Activated CD4-positive, alpha-beta memory T cell treated with anti-CD3 and anti-CD28 coated beads for 36 hours (primary cell): ENCODE measurements at places on chromosomes 7 and 10. TPM values are rescaled to one million over a fixed set of nuclear protein-coding genes. Genes with fewer than 3 reads are reported as not detected.

PDE1C gene
- not detected for total RNA-seq

KCNMA1 gene
- total RNA-seq, result not detected

GRCh38 chr10:48896756-48897440, 42.7 kb downstream of the LRRC18 start:
- no peak for DNase-seq

GRCh38 chr7:18461785-18462467, 33.6 kb upstream of the HDAC9 start:
- DNase-seq, result no peak

DNA sequence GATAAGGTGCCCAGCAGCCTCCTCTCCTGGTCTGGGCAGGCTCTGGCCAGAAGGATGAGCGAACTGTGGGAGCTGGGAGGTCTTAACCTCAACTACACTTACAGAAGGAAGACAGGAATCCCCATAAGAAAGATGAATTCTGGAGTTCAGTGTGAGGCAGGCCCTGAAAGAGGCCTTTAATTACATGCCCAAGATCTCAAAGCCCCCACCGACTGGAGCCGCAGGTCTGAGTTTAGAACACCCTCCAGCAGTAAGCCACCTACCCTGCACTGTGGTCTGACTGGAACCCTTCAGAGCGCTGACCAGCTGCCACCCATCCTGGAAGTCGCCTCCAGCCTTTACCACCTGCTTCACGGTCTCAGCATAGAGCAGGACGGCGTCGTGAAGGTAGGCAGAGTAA, 28.2 kb upstream of the ACSL5 start:
- DNase-seq, result no peak

HECTD2 gene
- total RNA-seq, result 4.0 TPM

CALML5 gene
- total RNA-seq, result not detected

DNA sequence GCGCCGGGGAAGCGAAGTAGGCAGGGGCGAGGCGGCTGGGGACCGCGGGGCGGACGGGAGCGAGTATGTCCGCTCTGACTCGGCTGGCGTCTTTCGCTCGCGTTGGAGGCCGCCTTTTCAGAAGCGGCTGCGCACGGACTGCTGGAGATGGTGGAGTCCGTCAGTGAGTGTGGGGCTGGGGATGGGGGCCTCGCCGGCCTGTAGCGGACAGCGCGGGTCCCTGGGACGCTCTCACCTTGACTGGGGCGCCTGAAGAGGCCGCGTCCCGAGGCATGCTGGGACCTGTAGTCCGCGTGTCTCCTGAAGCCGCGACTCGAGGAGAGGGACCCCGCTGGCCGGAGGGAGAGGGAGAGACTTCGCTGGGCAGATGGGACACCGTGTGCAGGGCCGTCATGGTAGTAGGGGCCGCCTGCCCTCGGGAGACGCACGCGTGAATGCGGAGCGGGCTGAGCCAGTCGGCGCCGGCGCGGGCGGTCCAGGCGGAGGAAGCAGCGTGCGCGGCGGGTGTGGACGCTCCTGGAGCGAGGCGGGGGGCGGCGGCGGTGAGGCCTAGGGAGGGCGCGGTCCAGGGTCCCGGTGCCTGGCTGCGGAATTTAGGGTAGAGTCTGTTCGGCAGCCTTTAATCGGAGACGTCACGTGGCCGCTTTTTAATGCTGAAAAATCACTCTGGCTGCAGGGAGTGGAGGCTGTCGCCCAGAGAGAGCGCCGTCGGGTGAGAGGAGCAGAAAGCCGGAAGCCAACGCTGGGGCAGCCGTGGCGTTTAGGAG, at the start of gene NDUFB2:
TSS of gene NDUFB2 (plus strand) at position 29 of the 767 bp plus-strand sequence. CDS start at position 66, 37 bp downstream.
- peak; percentile 80 for DNase-seq

DNA sequence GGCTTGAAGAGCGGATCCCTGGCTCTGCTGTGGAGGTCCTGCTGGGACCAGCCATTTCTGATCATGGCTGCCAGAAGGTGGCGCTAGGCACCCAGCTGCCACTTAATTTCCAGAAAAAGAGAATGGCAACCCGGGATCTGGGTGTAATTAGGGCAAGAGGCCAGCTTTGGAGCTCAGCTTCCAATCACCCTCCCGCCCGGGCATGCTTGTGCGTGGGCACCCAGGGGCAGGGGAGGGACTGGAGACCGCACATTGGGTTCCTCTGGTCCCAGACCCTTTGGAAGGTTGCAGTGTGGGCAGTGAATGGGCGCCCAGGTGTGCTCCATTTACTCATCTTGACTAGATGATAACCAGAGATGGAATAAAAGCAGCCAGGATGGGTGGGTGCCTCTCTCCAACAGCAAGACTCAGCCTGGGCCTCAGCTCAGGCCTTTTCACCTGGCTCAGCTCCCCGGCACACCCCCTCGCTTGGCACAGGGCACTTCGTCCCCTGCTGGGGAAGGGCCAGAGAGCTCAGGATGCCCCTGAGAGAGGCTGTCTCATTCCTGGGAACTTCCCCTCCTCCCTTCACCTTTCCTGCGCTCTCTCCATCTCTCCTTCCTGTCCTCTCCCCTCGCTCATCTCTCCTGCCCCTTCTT, 14.7 kb downstream of the FAM241B start:
- peak; percentile 62 for DNase-seq

- DNase-seq, result no peak
These were observed 34.7 kb downstream of the NET1 start for GRCh38 chr10:5447056-5447455.

CHST15 gene
- total RNA-seq, result 0.05 TPM

DNA sequence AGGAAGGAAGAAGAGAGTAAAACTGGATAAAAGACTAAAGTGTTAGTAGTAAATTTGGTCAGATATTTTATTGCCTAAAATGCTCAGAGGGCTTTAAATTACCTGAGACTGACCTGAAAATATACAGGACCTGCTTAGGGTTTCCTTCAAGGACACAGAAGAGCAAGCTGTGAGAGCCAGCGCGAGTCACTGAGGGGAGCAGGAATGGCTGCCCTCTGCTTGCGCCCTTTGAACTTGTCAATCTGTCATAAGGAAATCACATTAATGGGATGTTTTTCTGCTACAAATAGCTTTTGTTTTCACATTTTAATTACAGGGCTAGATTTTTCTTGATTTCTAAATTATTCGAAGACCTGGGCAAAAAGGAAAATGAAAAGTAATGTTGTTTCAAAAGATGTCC, 26.9 kb downstream of the DNAJB9 start:
- no peak for DNase-seq

DNA sequence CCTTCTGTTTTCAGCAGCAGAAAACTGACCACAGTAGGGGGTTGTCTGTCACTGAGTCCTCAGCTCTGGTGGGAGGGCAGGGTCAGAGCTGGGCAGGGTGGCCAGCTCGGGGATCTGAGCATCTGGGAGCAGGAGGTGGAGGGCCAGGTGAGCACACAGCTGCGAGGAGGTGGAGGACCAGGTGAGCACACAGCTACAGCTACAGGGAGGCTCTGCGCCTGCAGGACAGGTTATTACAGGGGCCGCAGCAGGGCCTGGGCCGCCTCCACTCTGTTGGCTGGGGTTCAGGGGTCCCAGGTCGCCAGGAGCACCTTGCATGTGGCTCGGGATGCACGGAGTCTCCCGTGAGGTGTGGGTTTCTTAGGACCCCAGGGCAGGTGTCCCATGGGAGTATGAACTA, 52.4 kb upstream of the PRKAR1B start:
- no peak for DNase-seq

GRCh38 chr7:116948934-116949333, 4.4 kb upstream of the ST7 start:
- DNase-seq, result no peak

DNA sequence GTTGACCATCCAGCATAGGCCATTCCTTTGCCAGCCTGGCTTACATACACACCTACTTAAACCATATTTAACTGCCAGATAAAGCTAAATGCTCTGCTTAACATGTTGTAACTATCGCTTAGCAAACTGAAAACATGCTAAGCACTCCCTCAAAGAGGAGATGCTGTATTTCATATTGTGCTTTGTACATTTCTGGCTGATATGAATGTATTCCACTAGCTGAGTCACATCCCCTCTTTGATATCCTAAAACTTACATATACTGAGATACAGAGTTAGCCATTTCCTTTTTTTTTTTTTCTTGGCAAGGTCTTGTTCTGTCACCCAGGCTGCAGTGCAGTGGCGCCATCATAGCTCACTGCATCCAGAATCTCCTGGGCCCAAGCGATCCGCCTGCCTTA, 99.4 kb downstream of the TPST1 start:
- no peak for DNase-seq

DNA sequence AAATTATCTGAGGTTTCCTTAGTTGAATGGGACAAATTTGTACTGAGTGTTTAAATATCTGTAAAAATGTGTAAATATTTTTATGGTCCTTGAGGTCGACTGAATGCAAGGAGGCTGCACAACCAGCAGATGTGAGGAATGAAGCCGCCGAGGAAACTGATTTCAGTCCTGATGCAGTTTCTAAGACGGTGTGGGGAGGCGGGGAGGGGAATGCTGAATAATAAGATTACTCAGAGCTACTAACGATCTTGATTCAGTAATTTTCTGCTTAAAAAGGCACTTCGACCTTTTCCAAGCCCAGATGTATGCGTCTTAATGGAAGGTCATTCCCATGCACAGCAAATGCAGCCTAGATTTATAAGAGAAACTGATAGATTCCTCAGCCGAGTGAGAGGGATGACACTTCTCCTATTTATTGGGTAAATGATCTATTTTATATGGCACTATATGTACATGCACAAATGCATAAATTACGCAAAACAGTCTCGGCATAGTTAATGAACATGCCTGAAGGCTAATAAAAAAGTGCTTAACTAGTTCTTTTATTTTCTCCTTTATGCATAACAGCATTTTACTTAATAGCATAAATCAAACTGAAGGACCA, 167.6 kb upstream of the PITRM1 start:
- DNase-seq, result no peak

TMEM130 gene
- total RNA-seq, result not detected

DNA sequence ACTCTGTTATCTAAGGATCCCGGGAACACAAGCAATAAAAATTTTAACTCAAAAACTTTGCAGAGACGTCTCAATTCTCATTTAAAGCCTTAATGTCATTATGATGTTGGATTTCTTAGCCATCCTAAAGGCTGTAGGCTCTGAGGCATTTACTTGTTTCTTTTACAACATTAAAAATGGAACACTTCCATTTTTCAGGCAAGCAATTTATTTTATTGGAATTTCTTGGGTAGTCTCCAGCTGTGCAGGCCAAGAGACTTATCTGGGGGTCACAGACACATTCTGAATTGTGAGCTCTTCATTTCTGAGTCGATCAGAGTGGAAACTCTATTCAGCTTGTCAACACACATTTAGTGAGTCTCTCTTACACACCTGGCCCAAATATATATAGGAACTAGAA, 48.0 kb upstream of the KIF5B start:
- no peak for DNase-seq

DNA sequence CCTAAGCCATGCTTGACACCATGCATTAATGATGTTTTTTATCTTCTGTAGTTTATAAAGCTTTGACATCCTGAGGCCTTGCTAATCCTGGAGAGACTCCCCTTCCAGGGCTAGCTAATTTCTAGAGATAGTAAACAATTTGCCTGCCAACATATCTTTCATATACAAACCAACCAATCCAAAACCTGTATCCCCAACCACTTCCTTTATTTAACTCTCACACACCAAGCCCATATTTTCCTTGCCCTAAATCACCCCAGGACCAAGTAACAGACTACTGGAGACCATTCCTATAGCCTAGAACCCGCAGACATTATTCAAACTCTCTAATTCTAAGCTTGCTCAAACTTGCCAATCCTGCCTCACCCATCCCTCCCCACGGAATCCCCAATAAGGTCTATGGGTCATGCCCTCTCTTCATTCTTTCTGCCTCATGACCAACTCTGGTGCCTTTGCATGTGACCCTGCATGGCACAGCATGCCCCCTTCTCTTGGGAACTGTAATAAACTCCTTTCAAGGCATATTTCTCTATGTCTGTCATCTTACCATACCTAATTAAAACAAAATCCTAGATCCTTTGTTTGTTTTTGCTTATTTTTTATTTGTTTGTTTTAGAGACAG, 116.6 kb upstream of the CACUL1 start:
- no peak for DNase-seq

DNA sequence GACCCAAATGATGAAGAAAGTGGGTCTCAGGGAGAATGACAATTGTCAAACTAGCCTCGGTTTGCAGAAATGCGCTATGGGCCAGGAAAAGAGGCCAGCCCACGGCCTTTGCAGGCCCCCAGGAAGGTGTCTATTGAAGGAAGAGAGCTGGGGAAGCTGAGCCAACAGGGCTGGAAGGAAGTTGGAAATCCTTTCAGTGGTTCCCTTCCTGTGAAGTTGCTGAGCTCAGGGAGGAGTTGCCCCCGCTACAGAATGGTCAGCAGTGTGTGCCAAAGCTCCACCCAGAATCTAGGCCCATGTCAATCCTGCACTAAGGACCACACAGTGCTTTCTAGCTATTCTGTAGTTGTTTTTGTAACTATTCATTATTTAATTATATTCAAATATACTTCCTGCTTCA, 91.6 kb upstream of the ANLN start:
- DNase-seq, result no peak

SPDYE2B gene
- not detected for total RNA-seq

C7orf33 gene
- not detected for total RNA-seq

GRCh38 chr7:69518705-69519077, 79.6 kb upstream of the AUTS2 start:
- DNase-seq, result no peak

DNA sequence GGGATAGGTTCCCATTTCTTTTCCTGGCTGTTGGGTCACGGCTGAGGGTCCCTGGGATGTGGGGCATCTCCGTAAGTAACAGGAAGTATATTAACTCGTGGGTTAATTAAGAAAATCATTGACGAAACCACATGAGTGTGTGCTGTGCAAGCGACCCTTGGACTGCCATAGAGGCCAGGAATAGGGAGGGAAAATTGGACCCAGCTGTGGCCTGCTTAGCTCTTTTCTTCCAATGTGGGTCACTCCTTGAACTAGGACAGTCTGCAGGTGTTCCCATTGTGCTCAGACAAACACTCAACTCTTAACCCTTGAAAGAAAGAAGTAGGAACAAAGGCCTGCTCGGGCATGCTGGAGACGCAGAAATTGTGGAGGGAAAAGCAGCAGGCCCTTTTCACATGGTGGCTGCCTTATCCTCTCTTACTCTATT, 25.6 kb upstream of the PLEKHA1 start:
- DNase-seq, result no peak

DNA sequence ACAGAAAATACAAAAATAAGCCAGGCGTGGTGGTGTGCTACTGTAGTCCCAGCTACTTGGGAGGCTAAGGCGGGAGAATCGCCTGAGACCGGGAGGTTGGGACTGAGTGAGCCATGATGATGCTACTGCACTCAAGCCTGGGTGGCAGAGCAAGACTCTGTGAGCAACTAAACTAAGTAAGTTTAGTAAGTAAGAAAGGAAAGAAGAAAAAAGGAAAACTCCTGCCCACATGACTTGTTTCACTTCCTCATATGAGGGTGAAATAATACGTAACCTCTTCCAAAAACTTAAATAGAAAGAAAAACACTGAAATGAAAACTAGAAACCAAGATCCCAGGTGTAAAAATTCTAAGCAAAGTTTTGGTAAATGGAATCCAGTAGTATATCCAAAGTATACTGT, 79.6 kb downstream of the LARP4B start:
- DNase-seq, result no peak

- no peak for DNase-seq
These were observed 74.9 kb upstream of the HECW1 start for GRCh38 chr7:43037531-43037930.
